Type B pancreatic cell (in vitro differentiated cells): ENCODE measurements at places on chromosomes 4 and X. TPM values are rescaled to one million over a fixed set of nuclear protein-coding genes. Genes with fewer than 3 reads are reported as not detected.

SSX7 gene
- total RNA-seq: not detected in 2 replicates

- DNase-seq: no peak
Observed at GRCh38 chr4:52996261-52997131, 134.4 kb downstream of the RASL11B start.

FGG gene
- total RNA-seq: 9.8 and 127 TPM in 2 replicates

TRMT44 gene
- total RNA-seq: 32.3 and 33.5 TPM in 2 replicates

DNA sequence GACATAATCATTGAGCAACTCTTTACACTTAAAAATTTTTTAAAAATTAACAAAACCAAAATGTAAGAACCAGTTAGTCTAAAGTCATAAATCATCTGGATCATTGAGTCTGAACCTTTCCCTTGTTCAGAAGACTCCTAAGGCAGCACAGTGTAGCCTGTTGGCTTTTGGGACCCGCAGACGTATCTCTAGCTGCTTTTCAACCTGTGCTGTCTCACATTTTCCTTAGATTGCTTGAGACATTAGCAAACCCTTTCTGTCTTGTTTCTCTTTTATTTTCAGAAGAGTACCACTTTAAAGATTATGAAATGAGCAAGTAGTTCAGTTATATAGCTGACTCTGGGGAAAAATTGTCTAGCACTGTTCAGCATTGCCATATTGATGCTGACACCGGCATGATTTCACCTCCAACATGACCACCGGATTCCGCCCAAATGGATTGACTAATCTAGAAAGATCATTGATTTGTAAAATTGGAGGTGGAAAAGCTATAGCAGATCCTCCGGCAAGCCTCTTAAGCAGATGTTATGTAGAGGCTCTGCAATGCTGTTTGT is 8.9 kb downstream of the TCEANC start:
- no peak for DNase-seq

RAB28 gene
- 16.4 and 20.8 TPM in 2 replicates for total RNA-seq

MAP7D2 gene
- 2.0 and 2.8 TPM in 2 replicates for total RNA-seq

FAT1 gene
- 188 and 197 TPM in 2 replicates for total RNA-seq
